Chondrocyte (in vitro differentiated cells): ENCODE measurements at places on chromosomes 12 and 14.

DNA sequence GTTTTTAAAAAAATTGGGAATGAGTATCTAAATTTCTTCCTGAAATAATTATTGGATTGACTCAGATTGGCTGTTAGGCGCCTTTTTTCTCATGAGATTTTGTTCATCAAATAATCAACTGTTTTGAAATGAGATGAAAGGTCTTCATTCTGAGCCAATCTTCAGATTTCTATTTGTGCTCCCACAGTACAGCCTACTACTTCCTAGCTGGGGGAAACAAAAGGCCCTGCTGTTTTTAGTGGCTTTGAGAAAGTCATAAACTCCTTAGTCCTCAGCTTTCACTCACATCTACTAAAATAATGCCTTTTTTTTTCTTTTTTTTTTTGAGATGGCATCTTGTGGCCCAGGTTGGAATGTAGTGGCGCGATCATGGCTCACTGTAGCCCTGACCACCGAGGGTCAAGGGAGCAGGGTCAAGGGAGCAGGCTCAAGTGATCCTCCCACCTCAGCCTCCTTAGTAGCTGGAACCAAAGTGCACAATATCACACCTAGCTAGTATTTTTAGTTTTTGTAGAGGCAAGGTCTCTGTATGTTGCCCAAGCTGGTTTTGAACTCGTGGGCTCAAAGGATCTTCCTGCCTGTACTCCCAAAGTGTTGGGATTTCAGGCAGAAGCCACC lies 15.2 kb downstream of the NACA start:
- DNase-seq = peak; percentile 2

GRCh38 chr12:15196678-15197505 lies 24.3 kb downstream of the RERG start:
- no peak for DNase-seq

- DNase-seq = no peak
Observed at GRCh38 chr12:20260851-20261250, 107.5 kb upstream of the PDE3A start.

- no peak for DNase-seq
Observed at GRCh38 chr14:31505411-31505810, 17.6 kb upstream of the GPR33 start.

DNA sequence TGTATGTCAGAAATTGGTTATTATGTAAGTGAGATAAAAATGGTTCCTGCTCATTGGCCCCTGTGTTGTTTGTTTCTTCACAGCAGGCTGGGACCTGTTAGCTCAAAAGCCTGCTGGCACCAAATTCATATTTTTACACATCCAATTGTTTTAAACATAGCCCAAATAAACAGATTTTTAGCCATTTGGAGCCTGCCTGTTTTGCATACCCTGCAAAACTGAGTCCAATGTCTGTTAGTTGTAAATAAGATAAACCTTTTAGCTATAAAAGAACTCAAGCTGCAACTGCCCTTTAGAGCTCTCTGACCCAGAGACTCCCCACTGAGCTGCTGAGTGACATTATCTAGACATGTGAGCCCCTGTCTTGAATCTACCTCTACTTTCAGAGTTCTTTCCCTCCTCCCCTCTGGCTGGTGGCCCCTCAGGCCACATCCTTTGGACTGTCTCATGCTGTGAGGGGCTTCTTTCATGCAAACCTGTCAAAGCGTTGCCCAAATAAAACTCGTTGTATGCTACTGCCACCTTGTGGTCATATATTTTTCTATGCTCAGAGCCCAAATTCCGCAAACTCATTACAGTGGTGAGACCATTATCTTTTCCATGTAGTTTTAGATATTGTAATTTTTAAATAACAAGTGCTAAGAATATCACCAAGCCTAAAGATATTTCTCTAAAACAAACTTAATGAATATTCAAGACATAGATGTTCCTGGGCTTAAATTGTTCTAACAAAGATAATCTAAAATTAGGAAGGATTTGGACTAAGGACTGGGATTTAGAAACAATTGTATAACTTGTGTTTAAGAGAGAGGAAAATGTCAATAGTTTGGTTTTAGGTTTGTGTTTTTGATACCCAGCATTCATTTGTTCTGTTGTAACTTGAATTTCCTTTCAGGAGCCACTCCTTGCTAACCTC lies 337.9 kb downstream of the AACS start:
- no peak for DNase-seq

DNA sequence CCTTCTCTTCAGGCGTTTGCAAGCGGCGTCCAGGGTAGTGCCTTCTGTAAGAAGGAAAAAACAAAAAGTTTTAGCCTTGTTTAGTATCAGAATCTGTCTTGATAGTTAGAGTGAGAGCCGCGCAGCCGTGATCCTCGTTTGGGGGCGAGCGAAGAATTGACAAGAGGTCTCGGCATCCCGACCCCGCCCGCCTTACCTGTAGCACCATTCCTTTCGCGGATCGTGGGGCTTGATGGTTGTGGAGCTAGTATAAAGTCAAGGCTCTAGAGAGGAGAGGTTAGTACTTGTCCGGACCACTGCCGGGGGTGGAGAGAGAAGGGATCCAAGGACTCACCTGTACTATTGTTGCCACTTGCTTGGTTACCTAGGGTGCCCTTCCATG lies 494 bp downstream of the TMTC3 start:
- no peak for DNase-seq

DNA sequence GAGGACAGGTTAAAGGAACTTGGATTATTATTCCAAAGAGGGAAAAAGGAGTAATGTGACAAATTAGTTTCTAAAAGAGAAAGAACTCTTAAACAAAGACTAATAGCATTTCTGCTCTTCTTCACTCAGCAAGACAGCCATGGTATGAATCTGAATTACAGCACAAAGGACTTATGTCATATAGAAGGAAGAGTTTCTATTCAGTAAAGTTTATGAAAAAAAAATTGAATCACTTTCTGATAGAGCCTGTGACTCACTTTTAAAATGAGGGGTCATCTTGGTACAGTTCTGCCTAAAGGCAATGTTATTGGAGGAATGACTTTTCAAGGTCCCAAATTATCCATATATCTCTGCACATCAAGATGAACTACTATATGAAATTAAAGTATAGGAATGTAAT lies 101.7 kb downstream of the DUSP6 start:
- no peak for DNase-seq

DNA sequence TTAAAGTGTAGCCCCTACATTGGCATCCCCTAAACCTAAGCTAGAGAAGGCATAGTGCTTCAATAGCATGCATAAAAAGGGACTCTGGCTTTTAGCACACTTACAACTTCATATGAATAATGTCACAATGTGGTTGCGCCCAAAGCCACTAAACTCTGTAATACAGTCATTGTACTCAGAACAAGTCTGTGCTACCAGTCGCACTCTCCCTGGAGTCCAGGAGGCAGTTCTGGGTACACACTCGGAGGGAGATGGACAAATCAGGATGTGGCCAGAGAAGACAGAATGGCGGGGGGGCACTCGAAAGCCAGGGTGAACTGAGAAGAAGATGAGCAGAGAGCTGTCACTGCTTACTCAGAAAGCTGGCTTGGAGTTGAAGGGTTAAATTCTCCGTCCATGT lies 10.6 kb downstream of the SAMD4A start:
- DNase-seq = no peak

GRCh38 chr14:66295386-66295785 lies 190.8 kb upstream of the CCDC196 start:
- DNase-seq = no peak

DNA sequence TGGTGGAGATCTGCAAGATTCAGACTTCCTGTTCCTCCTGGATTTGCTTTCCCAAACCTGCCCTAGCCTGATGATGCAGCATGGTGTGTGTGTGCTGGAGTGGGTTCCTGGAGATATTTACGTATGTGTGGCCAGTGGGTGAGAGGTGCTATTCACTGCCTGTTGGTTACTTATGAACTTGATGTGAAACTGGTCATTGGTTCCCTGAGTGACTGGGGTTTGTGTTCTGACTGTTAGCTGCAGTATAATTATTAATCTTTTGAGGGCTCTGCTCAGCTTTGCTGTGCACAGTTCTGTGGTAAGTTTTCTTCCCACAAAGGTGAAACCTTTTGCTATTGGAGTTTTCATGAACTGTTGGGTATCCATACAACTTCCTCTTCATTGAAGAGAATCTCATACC lies 541.8 kb upstream of the FBXO33 start:
- DNase-seq = no peak

GRCh38 chr12:43840338-43840737 lies 4.5 kb downstream of the TMEM117 start:
- DNase-seq = no peak

- DNase-seq = no peak
Observed at GRCh38 chr14:68807987-68808386, 15.1 kb upstream of the ZFP36L1 start.

DNA sequence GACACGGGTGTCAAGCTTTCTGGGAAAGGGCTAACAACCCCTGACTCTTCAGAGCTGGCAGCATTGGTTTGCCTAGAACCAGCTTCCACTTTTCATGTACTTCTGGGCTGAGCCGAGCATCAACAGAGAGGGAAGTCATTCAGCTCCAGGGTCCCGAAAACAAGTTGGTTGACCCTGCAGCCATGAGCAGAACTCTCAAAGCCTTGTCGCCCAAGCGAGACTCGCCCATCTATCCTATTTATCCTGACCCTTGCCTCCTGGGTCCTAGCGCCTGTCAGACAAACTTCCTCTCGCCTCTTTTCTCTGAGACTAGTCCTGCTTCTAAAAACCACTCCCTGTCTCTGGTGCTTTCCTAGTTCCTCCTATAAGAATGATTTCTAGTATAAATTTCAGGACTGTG lies 47.9 kb downstream of the ASCL4 start:
- no peak for DNase-seq

DNA sequence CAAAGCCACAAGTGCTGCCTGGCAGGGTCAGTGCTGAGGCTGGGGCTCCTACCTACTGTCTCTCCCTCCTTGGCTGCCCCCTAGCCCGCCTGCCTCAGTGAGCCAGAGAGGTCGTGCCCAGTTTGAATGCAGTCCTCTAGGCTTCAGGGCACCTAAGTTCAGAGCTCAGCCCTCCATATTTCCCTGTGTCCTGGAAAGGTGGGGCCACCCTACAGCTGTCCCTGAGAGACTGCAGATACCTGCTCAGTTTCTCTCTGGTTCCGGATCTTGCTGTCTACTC lies 142.6 kb downstream of the CALM1 start:
- DNase-seq = peak; percentile 64

- DNase-seq = no peak
Observed at GRCh38 chr12:18145924-18146323, 55.9 kb upstream of the RERGL start.

GRCh38 chr12:54189198-54189539 lies 384 bp upstream of the SMUG1 start:
- DNase-seq = no peak

GRCh38 chr12:94228488-94228907 lies 80.1 kb downstream of the PLXNC1 start:
- no peak for DNase-seq

DNA sequence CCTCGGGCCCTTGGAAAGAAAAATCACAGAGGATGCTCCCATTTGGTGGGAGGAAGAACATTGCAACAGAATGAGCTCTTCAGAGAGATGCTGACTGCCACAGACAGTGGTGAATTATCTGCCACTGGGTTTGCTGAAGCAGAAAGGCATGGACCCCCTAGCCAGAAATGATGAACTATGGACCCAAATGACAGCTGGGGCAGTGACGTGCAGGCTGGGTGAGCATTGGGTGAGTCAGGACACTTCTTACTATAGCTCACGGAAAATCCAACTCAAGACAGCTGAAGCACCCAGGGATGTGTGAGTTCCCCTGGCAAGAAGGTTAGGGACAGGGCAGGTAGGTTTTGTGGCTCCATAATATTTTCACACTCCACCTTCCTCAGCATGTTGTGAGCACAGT lies 993.2 kb downstream of the BCL11B start:
- no peak for DNase-seq

DNA sequence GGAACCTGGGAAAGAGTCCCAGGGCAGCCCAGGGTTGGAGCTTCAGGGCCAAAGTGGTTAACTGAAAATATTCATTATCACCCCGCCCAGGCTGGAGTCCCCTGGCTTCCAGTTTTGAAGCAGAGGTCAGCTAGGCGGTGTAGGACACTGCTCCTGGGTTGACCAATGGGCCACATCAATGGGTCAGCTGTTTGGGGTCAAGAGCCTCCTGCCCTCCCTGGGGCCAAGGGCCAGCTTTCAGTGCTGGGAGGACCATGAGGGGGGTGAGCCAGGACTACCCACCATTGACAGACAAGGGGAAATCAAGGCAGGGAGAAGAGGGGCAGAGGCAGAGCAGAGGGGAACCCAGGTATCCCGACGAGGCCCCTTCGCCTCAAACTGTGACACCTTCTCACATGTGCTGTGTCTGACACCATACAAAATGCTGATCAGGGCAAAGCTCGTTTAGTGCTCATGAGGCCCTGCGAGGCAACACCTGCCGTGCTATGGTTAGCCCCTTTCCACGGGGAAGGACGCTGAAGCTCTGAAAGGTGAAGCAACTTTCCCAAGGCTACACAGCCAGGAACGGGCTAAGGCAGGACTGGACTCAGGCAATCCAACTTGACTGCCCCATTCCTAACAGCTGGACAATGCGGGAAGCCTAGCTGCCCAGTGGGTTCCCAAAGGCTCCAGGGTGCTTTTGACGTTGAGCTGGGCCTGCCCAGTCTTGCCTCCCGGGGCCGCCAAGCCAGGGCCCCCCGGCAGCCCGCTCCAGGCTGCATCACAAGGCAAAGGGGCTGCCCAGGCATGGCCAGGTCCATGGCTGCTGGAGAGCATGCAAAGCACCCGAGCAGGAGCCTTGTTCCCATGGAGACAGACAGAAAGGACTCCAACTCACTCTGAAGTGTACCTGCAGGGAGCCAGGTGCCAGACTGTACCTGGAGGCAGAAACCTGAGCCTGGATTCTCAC lies 2.0 kb downstream of the SYNE3 start:
- DNase-seq = no peak

DNA sequence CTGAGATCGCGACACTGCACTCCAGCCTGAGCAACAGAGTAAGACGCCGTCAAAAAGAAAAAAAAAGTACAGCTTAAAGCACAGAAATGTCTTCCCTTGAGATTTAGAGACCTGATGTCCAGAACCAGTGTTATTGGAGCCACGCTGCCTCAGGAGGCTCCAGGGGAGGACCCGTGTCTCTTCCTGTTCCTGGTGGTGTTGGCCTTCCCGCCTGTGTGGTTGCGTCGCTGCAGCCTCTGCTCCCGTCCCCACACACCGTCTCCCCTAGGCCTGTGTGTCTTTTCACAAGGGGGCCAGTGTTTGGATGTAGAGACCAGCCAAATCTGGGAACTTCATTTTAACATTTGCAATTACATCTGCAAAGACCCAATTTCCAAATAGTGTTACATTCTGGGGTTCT lies 8.6 kb upstream of the FBRSL1 start:
- DNase-seq = peak; percentile 56

DNA sequence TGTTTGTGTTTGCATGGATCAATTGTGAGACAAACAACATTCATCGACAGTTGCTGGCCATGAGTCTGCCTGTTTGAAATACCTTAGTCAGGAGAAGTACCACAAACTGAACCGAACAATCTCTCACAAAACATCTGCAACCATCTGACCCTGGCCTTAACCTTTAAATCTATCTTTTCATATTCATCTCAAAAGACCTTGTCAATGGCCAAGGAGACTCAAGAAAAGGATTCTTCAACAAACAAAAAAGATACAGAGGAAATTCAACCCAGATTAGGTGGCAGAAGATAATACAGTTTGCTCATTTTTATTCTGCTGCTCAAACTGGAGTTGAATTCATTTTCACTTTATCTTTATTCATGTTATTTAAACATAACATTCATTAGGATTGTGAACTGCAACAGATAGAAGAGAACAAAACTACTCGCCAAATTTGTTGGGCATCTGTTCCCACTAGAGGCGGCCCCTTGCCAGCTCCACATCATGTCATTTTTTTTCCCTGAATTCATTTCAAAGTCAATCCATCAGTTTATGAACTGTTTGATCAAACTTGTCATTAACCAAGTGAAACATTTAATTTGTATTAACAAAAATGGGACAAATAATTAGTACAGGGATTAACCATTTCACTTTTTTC lies 152.3 kb upstream of the OTX2 start:
- DNase-seq = no peak
